ENCODE measurements at places on chromosomes 1 and 21. TPM values are rescaled to one million over a fixed set of nuclear protein-coding genes. Genes with fewer than 3 reads are reported as not detected.
A peak's percentile ranks its signal among the peaks of the same experiment; 100 is the strongest.

DNA sequence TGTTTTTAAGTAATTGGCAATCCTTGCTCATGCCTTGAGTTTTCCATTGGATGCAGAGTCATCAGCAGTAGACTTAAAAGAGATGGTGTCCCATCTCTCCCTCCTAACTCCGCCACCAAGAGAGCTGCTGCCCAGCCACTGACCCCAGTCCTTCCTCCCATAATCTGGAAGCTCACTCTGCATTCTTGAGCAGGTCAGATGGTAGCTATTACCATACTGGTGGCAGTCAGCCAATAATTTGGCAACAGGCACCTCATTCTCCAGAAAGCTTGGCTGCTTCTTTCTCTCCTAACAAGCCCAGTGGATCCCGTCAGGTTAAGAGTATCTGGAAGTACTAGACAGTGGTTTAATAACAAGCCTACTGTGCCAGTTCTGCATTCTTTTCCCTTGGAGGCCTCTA is 272.1 kb downstream of the ZNF648 start:
- no peak for DNase-seq

- peak; percentile 53 for DNase-seq
These were observed 9.1 kb upstream of the KYAT3 start for GRCh38 chr1:89001510-89001909.

DNA sequence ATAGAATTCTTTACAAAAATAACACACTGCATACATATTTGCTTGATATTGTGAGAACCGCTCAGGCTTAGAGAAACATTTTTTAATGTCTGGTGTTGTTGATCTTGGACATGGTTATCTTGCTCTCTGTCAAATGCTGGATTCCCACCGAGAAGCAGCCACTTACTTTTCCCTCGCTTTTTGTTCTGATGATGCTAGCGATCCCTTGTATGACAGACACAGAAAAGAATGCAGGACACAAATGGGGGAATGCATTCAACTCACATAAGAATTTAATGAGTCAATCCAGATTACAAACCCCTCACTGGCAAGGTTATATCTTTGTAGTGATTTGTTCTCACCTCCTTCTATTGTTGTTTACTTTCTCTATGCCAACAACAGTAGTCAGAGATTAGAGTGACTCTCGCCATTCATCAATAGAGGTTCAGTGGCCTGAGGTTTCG is 76.8 kb upstream of the AKT3 start:
- DNase-seq, result peak; percentile 89

GRCh38 chr1:111097356-111098099 is 42.4 kb downstream of the DRAM2 start:
- no peak for DNase-seq

- no peak for DNase-seq
These were observed 606.3 kb downstream of the NUF2 start for GRCh38 chr1:163928069-163928468.

GRCh38 chr1:46041974-46042373 is 90.5 kb downstream of the PIK3R3 start:
- no peak for DNase-seq

Gene ERG
- total RNA-seq, result 0.49 TPM

Measured in foreskin keratinocyte (primary cell).